ENCODE measurements at places on chromosomes 7 and 10. TPM values are rescaled to one million over a fixed set of nuclear protein-coding genes. Genes with fewer than 3 reads are reported as not detected.

DNA sequence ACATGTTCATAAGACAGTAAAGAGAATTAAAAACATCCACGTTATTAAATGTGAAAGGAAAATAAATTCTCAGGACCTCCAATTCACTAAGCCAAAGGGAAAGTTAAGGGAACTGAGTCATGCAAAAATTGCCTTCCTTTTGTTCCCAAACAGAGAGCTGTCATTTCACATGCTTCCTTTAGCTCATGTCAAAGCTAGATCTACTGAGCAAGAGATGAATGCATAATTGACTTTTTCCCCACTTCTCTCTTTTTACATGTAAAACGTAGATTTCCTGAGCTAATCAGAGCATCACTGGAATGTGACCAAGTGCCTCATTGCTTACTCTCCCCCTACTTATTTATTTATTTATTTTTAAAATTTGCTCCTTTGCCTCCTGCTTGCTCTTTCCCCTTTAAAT is 129.1 kb upstream of the AMPH start:
- no peaks in the 10 kb centered on the region for H3K4me1 ChIP-seq
- H3K27ac ChIP-seq, result no peak overlapping the region
- no peaks in the 10 kb centered on the region for H3K36me3 ChIP-seq
- H3K4me3 ChIP-seq, result no peak overlapping the region
- DNase-seq, result no peak

The ANKRD2 gene
- 0.43 TPM for total RNA-seq

GRCh38 chr7:112908086-112908485 is 117.9 kb upstream of the TMEM168 start:
- no peaks in the 10 kb centered on the region for H3K36me3 ChIP-seq
- DNase-seq, result no peak
- H3K4me3 ChIP-seq, result no peak overlapping the region
- no peaks in the 10 kb centered on the region for H3K4me1 ChIP-seq
- H3K27ac ChIP-seq, result no peak overlapping the region
- no peaks in the 10 kb centered on the region for H3K27me3 ChIP-seq

- H3K36me3 ChIP-seq, result no peaks in the 10 kb centered on the region
- no peak overlapping the region for H3K4me3 ChIP-seq
- no peaks in the 10 kb centered on the region for H3K4me1 ChIP-seq
- no peaks in the 10 kb centered on the region for H3K27me3 ChIP-seq
- H3K27ac ChIP-seq, result no peak overlapping the region
- DNase-seq, result no peak
Measured at GRCh38 chr7:47946581-47947354, 1.5 kb downstream of the PKD1L1 start.

DNA sequence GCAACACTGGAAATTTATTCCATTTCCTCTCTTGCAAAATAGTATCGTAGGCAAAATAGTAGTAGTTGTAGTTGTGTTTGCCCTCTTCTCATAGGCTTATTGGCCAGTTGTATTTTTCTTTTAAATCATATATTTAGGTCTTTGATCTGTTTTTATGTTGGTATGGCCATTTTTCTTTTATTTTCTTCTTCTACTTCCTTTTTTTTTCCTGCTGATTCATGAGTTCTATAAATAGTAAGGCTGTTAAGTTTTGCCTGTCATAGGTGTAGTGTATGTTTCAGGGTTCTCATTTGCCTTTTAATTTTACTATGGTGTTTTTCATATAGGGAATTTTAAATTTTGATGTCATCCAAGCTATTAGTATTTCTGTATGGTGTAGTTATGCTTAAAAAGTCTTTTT is 25.4 kb upstream of the MRC1 start:
- H3K27ac ChIP-seq, result no peak overlapping the region
- no peaks in the 10 kb centered on the region for H3K27me3 ChIP-seq
- DNase-seq, result no peak
- H3K4me1 ChIP-seq, result no peaks in the 10 kb centered on the region
- no peaks in the 10 kb centered on the region for H3K36me3 ChIP-seq

- no peaks in the 10 kb centered on the region for H3K27me3 ChIP-seq
- no peak for DNase-seq
- no peaks in the 10 kb centered on the region for H3K36me3 ChIP-seq
Measured at GRCh38 chr10:71729161-71729636, 9.6 kb upstream of the C10orf105 start.

GRCh38 chr7:79936281-79936983 is 198.2 kb upstream of the GNAI1 start:
- no peaks in the 10 kb centered on the region for H3K4me1 ChIP-seq
- H3K27me3 ChIP-seq, result no peaks in the 10 kb centered on the region
- DNase-seq, result no peak
- H3K4me3 ChIP-seq, result no peak overlapping the region
- H3K36me3 ChIP-seq, result no peaks in the 10 kb centered on the region
- no peak overlapping the region for H3K27ac ChIP-seq

- DNase-seq, result no peak
- H3K4me3 ChIP-seq, result no peak overlapping the region
- no peak overlapping the region for H3K27ac ChIP-seq
- H3K27me3 ChIP-seq, result no peaks in the 10 kb centered on the region
- H3K4me1 ChIP-seq, result no peaks in the 10 kb centered on the region
Measured at GRCh38 chr7:28774261-28774988, 183.7 kb downstream of the TRIL start.

GRCh38 chr7:50335795-50336754 is 31.6 kb downstream of the IKZF1 start:
- no peak for DNase-seq
- no peaks in the 10 kb centered on the region for H3K36me3 ChIP-seq
- no peak overlapping the region for H3K4me3 ChIP-seq
- H3K4me1 ChIP-seq, result no peaks in the 10 kb centered on the region
- H3K27ac ChIP-seq, result no peak overlapping the region

The MPP7 gene
- total RNA-seq, result 17.1 TPM

DNA sequence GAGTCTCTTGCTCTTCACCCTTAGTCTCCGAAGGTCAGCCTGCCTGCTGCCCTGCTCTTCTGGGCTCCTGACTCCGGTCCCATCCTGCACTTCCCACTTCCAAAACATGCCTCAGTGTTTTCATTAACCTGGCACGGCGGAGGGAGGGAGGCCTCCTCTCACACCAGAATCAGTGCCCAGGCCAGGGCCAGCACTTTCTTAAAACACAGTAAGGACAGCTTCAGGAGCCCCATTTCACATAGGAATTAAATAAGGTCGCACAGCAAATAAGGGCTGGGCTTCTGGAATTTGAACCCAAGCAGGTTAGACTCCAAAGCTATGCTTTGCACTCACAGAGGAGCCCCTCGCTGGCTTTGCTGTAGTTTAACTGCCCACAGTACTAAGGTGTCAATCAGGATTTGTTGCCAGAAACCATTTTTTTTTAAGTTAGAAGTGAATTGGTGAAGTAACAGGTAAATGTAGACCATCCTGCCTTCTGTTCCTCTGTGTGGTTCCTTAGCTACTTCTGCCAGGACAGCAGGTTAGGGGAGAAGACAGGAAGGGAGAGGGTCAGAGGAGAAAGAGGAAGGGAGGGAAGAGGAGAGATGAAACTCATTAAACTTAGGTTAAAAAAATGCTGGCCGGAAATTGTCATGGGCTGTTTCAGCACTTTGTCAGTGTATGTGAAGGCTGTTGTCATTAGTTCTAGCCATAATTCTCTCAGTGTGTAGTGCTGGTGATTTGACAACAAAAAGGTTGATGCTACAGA is 1.1 kb downstream of the RASSF4 start:
- H3K36me3 ChIP-seq, result no peaks in the 10 kb centered on the region

DNA sequence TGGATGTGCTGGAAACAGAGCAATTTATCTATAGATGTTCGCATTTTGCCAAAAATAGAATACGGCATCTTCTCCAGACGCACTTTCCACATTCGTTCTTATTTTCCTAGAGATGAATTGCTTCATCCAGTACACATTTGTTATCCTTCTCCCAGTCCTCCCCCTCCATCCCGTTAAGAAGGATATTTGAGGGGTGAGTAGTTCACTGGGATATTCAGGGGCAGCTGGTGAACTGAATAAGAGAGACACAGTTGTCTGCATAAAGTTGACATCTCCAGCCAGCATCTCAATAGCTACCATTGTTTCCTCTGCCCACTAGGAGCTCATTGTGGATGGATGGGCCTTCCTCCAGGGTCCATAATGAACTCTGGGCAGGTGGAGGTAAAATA is 456.8 kb upstream of the NRP1 start:
- no peaks in the 10 kb centered on the region for H3K27me3 ChIP-seq
- DNase-seq, result no peak
- H3K4me1 ChIP-seq, result no peaks in the 10 kb centered on the region
- no peak overlapping the region for H3K4me3 ChIP-seq
- H3K36me3 ChIP-seq, result no peaks in the 10 kb centered on the region

- no peaks in the 10 kb centered on the region for H3K27me3 ChIP-seq
- no peaks in the 10 kb centered on the region for H3K36me3 ChIP-seq
- no peak overlapping the region for H3K4me3 ChIP-seq
- no peaks in the 10 kb centered on the region for H3K4me1 ChIP-seq
- no peak for DNase-seq
- H3K27ac ChIP-seq, result no peak overlapping the region
Measured at GRCh38 chr7:133298080-133298479, 45.2 kb downstream of the EXOC4 start.

Measured in uterus (tissue), 4 donors.